Cerebellar cortex (tissue), 1 donor: ENCODE measurements at places on chromosomes 5 and 9.
A peak's percentile ranks its signal among the peaks of the same experiment; 100 is the strongest.

DNA sequence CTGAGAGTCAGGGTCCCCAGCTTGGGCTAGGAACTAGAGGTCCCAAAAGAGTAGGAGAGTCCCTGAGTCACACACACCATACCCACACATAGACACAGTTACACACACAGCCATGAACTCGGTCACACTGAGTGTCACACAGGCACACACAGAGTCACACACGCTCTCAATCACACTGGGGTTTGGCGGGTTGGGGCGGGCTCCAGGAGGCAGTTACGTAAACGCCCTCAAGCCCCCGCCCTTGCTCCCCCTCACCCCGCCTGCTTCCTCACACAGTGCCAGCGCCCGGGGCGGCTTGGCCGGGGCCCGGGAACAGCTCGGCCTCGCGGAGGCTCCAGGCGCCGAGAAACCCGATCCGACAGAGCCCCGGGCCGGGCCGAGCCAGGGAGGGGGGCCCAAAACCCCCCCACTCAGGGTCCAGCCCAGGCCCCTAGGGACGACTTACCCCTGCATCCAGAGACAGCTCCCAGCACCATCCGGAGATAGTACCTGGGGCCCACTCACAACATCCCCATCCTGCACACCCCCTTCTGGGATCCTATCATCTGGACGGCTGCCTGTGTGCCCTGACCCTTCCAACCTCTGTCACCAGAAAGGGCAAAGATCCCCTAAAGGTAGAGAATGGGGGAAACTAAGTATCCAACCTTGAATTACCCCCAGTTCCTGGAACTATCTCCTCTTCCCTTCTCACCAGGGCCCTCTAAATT lies 3.5 kb upstream of the CNTFR start:
- peak; percentile 62 for DNase-seq

- DNase-seq: peak; percentile 24
These were observed 88.5 kb upstream of the NR5A1 start for GRCh38 chr9:124595743-124596142.

DNA sequence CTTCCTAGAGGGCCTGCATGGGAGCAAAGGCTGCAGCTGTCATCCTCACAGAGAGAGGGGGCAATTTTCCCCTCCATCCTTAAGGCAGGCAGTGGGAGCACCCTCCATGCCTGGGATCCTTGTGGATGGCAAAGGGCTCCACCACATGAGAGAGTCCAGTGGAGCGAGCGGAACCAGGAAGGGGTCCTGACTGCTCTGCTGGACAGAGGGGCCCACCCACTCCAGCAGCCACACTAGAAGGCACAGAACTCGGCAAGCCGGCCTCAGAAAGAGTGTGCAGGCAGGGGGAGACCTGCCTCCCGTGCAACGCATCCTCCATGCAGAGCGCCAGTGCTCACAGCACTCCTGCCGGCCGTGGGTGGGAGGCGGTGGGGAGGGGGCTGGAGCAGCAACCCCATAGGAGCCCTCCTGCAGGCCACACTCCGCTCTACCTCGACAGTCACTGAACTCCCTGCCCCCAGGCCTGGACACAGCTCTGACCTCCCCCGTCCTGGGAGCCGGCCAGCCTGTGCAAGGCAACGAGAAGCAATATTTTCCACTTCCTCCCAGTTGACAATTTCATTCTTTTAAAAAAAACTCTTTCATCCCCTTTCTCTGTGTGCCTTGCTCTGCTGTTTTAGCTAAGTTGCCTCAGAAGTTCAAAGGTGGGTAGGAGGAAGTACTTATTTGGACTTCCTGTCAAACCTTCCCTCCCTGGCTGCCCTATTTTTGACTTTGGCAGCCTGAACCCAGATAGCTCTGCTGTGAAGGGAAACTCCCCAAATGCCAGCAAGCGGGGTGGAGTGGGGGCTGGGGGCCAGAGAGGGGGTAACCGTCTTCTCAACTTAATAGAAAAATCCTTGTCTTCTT lies 5.3 kb upstream of the LCP2 start:
- no peak for DNase-seq

DNA sequence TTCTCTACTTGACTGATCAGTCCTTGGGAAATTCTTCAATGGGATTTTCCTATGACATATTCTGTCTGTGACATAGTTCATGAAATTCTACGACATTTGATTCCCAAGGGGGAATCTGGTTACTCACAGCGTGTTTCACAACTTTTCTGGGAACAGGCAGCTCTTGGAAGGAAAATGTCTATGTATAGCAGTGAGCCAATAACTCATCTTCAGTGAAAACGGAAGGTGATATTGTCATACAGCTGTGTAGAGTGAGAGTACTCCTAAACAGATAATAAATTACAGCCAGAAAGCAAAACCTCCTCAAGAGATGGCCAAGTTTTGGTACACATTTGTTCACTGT lies 91.4 kb downstream of the C9orf152 start:
- DNase-seq: no peak

DNA sequence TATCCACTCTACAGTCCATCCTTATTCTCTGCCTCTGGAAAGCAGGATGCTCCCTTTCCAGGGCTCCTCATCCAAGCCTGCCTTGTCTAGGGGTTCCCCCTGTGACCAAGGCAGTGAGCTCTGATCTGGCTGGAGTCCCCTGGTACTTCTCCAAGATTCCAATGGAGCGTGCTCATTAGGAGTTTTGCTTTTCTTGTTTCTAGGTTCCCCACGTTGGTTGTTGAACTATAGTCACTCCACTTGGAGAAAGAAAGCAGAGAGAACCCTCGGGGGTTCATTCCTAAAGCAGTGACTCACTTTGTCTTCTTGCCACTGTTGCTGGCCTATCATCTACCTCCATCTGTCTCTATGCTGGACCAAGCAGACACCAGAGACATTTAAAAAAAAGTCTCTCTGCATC lies 192.6 kb downstream of the TLE4 start:
- peak; percentile 49 for DNase-seq

- no peak for DNase-seq
These were observed 198.7 kb downstream of the HSPA4 start for GRCh38 chr5:133250527-133250926.

- peak; percentile 81 for DNase-seq
These were observed 37.8 kb downstream of the EBF1 start for GRCh38 chr5:159061834-159062474.

DNA sequence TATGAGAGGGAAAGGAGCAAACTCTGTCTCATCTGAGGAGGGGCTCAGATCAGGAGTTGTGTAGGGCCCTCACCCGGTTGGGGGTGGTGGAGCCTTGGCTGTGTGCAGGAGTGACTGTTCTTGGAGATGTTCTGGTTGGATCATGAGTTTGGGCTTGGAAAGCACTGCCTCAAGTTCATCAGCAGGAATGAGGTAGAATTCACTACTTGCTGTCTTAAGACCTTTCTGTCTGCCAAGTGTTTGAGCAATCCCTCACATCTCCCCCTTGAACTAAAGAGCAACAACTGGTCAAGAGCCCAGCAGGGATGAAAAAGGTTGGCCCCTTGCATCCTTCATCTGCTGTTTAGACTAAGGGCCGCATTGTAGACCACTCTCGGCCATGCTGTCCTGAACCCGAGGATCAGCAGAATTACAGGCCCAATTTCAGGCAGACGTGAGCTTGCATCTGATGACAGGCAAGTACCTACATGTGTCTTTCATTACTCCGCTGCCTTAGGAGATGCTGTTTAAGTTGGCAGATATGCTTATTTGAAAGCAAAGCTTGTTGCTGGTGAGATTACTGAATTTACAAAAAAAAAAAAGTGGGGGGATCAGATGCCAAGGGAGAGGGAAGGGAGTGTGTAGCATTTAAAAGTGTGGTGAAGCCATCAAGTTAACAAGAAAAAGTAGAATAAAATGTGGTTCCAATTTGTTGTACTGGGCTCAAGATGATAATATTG lies 36.4 kb downstream of the PIK3R1 start:
- no peak for DNase-seq

GRCh38 chr5:134103998-134104654 lies 10.4 kb upstream of the TCF7 start:
- no peak for DNase-seq

DNA sequence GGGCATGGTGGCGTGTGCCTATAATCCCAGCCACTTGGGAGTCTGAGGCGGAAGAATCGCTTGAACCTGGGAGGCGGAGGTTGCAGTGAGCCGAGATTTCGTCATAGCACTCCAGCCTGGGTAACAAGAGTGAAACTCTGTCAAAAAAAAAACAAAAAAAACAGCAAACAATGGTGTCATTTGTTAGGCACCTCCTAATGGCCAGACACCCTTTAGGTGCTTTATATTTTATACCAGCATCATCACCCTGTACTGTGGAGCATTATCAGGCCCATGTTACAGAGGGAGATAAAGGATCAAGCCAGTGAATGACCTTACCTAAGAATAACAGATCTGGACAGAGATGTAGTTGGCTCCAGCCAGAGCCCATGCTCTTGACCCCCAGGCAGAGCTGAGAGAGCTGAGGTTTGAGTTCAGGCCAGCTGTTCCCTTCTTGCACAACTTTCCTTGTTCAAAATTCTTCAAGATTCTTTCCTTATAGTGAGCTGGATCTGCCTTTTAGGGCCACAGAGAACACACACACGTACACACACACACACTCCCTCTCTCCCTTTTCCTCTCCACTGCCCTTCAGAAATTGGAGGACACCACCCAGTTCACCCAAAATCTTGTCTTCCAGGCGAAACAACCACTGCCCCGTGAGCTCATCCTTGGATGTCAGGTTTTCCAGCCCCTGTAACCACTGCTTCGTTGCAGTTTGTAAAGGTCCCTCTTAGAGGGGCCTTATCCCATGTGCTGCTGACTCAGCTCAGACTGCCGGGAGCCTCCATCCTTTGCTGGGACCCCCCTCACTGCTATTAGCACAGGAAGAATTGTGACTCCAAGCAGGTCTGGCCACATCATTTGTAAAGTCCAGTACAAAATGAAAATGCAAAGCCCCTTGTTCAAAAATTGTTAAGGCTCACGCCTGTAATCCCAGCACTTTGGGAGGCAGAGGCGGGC lies 10.4 kb upstream of the PTGES start:
- no peak for DNase-seq

- DNase-seq: no peak
These were observed 33.3 kb downstream of the AHRR start for GRCh38 chr5:354581-355378.

DNA sequence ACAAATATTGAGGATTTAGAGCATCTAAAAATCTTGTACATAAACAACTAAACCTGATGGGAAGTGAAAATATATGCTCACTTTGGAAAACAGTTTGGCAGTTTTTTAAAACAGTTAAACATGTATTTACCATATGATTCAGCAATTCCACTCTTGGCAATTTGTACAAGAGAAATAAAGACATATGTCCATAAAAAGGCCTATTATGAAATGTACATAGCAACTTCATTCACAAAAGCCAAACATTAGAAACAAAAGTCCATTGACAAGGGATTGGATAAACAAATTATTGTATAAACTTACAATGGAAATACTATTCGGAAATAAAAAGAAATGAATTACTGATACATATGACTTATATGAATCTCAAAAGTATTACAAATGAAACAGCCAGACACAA lies 196.2 kb upstream of the SLC24A2 start:
- no peak for DNase-seq

DNA sequence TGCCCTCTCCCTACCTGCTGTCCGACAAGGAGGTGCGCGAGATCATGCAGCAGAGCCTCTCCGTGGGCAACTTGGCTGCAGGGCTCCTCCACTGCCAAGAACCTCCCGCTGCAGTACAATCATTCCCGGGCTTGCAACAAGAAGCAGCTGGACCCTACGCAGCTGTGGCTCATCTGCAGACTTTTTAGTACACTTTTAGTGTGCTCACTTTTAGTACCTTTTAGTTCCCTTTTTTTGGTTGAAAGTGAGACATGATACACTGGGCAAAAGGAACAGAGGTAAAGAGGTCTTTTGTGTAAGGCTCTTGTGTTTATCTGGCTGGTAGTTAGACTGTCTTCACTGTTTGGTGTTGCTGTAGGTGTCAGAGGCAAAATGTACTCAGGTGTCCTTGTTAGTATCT lies 58.1 kb upstream of the SPTLC1 start:
- DNase-seq: no peak

DNA sequence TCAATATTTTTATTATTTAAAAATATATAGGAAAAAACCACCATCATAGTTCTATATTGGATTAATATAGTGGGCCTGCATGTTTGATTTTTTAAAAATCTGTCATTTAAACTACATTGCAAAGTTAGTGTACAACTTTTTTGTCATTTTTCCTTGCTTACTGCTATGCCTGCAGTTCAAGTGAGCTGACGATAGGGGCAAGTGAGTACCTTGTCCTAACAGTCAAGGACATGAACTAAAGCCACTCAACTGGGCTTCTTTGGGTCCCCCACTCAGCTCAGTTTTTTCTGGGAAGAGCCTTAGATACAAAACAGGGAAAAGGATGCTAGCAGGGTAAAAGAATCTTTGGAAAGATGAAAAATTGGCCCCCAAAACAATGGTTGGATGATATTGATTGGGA lies 269.9 kb downstream of the MAN2A1 start:
- DNase-seq: no peak

DNA sequence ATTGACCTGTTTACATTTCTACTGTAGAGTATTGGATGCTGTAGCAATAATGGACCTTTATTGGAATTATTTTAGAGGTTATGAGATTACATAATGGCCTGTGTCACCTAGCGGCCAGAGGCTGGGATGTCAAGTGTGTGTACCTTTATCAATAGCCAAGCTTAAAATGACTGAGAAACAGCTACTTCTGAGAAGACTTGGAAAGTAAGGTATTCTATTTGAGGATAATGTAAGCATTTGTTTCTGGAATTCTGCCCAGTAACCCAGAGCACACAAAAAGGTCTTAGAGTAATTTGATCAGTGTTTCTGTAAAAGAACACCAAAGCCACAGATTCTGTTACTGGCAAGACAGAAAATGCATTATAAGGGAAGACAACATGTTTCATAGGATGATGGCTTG lies 116.8 kb downstream of the MACIR start:
- DNase-seq: no peak

DNA sequence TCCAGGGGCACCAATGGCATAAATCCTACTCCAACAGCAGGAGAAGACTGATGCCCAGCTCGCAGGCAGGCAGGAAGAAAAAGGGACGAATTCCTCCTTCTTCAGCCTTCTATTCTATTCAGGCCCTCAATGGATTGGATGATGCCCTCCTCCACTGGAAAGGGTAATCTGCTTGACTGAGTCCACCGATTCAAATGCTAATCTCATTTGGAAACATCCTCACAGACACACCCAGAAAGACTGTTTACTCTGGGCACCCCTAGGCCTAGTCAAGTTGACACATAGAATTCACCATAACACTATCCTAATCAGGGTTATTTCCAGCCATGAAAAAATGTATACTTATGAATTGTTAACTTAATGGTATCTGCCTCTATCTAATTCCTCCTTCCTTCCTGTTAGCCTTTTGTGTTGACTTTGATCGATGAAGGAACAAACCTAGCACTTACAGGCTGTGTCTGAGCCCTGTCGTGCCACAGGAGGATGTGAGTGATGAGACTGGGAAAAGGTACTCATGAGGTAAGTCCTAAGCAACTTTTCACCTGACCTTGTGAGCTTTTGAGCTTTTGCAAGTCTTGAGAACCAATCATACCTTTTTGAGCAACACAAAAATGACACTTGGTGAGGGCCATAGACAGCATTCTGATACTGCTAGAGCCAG lies 36.5 kb downstream of the FOXD1 start:
- DNase-seq: no peak

DNA sequence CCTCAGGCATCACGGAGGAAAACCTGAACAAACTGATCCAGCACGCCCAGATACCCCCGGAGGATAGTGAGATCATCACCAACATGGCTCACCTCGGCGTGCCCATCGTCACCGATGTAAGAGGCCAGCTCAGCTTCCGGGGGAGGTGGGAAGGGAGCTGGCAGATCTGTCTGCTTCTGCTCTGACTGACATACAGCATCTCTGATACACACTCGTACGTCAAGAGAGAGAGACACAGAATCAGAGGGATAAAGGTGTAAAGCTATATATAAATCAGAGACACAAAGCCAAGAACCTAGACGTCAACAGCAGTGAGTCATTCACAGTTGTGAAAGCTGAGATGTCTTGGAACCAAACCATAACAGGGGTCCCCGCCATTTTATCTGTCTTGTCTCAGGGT lies 30.1 kb upstream of the CFAP157 start:
- DNase-seq: no peak
